ENCODE measurements at places on chromosomes 6 and 20.

- no peak for DNase-seq
Observed at GRCh38 chr6:65545920-65546319, 161.1 kb downstream of the EYS start.

GRCh38 chr6:40183902-40184301 lies 249.6 kb upstream of the MOCS1 start:
- DNase-seq, result no peak

GRCh38 chr20:20217621-20218020 lies 150.3 kb upstream of the INSM1 start:
- no peak for DNase-seq

DNA sequence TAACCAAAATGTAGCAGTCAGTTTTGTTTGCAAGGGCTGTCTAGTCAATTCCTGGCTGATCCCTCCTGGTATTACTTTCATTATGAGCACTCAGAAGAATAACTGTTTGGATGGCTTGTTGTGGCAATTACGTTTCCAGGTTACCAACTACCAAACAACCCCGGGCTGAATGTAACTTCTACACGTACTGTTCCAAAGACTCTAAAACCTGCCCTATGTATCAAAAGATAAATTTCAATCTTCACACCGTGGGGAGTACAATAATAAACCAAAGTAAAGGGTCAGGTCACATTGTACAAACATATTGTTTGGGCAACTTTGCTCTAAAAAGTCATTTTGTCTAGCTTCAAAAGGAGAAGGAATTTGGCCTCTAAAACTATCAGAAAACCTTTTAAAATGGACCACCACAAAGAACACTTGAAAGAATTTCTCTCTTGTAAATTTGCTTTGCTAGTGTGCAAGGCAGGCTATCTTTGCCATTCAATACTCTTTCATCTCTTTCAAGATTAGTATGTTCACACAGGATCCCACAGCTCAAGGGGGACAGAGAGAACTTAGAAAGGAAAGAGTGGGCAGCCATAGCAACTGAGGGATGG lies 27.6 kb downstream of the DCDC2 start:
- DNase-seq, result peak; percentile 12

- DNase-seq, result no peak
Observed at GRCh38 chr6:32254761-32255198, 30.9 kb upstream of the NOTCH4 start.

DNA sequence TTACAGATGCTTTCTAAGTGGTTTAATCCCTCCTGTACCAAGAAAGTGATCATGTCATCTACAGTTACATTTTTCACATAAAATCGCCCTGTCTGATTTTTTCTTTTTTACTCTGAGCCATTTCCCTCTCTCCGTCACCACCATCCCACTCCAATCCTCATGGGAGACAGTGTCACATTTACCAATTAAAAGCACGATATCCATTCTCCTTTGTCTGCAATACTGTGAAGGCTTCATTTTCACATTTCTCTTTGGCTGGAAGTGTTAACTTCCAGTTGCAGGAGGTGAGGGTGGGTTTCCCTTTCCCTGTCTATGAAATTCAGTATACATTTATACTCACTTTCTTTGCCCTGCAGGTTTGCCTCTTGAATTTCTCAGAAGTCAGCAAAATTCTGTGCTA lies 372.7 kb upstream of the CNR1 start:
- no peak for DNase-seq

- peak; percentile 28 for DNase-seq
Observed at GRCh38 chr20:58571693-58572427, 56.7 kb upstream of the APCDD1L start.

GRCh38 chr20:60138256-60139220 lies 180.3 kb downstream of the CDH26 start:
- DNase-seq, result peak; percentile 15

DNA sequence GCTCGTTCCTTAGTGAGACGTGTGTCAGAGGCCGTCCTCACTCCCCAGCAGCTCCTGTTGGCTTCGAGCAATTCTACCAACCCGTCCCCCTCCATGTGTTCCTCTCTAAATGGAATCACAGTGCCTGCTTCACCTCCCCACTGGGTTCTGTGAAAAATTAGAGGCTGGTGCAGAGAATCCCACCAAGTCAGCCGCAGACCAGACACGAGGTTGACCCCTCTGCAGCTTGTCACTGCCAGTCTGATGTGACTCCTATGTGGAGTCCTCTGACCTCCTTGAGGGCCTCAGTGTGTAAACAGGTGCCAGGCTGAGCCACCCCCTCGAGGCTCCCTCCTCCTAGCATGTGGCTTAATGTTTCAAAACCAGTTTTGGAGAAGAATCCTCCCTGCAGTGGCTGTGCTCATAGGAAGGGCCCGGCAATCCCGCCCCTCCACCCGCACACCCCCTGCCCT lies 12.6 kb upstream of the IRF4 start:
- DNase-seq, result no peak

- DNase-seq, result no peak
Observed at GRCh38 chr6:11218102-11218442, 14.4 kb downstream of the NEDD9 start.

DNA sequence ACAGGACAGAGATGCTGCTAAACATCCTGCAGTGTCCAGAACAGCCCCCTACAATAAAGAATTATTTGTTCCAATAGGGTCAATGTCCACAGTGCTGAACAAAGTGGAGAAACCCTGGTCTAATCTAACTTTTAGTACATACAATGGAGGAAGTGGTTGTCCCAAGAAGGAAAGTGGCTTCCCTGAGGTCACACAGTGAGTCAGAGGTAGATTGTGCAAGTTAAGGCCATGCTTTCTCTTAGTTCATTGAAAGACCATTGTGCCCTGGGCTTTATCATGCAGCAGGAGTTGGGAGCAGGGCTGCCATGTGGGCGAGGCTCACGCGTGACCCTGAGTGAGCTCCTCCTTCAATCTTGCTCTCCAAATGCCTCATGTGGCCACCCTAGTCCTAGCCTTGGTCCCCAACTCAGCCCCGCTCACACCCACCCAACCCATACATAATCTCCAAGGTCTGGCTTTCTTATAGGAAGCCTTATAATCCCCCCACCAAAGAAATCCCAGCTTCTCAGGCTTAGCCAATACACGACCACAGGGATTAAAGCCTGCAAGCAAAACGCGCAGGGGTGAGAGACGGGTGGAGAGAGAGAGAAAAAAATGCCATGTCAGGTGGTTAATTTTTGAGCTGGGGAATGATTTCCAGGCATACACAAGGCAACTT lies 19.9 kb downstream of the SLC13A3 start:
- DNase-seq, result peak; percentile 47

DNA sequence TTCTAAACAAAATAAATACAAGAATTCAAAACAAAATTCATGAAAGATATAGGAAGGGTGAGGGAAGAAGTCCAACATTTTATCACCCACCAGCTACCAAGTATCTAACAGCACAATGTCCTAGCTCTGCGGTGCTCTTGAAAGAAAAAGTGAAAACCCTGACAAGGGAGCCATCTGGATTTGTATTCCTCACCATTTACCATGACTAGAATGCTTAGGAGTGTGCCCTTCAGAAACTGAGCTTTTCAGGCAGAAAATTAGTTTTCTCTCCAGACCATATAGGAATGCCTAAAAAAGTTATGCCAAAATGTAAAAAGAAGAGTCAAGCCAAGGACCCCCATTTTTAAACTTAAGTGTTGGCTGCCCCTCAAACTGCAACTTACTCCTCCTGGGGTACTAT lies 4.5 kb downstream of the SNX5 start:
- no peak for DNase-seq

GRCh38 chr6:104601721-104602120 lies 258.0 kb downstream of the HACE1 start:
- DNase-seq, result peak; percentile 34

- DNase-seq, result no peak
Observed at GRCh38 chr6:21468461-21468860, 125.1 kb upstream of the SOX4 start.
